GDM1 (cell line): ENCODE measurements at places on chromosomes 3 and 15.

DNA sequence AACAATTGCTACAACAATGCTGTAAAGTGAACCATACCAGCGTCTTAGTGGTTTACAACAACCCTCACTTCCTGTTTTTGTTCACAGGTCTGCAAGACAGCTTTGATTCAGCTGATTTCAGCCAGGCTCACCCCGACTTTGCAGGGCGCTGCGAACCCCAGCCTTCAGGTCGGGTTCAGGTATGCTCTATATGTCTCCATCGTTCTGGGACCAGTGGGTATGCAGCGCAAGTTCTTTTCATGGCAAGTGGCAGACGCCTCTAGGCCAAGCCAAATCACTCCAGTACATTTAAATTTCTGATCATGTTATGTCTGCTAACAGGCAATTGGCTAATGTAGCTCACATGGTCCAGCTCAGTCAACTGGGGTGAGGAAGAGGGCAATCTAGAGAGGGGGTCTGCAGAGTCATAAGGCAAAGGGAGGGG is 52.4 kb upstream of the RGMA start:
- DNase-seq = no peak

DNA sequence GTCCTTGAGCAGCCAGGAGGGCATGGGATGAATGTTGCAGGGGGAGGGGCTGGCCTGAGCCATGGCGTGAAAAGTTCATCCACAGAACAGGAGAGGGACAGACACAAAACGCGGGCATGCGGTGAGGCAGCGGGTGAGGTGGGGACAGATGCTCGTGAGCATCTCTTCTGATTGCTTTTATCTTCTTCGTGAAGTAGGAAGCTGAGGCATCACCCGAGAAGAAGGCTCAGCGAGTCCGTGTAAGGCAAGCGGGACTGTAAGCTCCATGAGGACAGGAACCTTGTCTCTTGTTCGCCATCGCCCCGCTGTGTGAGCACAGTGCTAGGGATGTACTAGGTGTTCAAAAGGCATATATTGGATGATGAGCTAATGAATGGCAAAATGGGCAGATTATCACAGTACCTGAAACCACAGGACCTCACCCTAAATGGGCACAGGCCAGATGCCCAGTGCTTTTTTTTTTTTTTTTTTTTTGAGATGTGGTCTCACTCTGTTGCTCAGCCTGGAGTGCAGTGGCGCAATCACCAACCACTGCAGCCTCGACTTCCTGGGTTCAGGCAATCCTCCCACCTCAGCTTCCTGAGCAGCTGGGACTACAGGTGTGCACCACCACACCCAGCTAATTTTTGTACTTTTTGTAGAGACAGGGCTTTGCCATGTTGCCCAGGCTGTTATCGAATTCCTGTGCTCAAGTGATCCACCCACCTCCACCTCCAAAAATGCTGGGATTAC is 46.8 kb downstream of the CPN2 start:
- no peak for DNase-seq

GRCh38 chr3:161081633-161082032 is 23.5 kb downstream of the B3GALNT1 start:
- no peak for DNase-seq

GRCh38 chr3:151275091-151275490 is 3.3 kb downstream of the P2RY14 start:
- no peak for DNase-seq

- DNase-seq = no peak
Measured at GRCh38 chr3:149401212-149401925, 23.9 kb upstream of the TM4SF1 start.
